ENCODE measurements at places on chromosomes 12 and 14.

GRCh38 chr12:45728630-45729232, 775 bp upstream of the ARID2 start:
- DNase-seq, result peak; percentile 98

GRCh38 chr12:120015313-120015712, 26.3 kb downstream of the BICDL1 start:
- no peak for DNase-seq

DNA sequence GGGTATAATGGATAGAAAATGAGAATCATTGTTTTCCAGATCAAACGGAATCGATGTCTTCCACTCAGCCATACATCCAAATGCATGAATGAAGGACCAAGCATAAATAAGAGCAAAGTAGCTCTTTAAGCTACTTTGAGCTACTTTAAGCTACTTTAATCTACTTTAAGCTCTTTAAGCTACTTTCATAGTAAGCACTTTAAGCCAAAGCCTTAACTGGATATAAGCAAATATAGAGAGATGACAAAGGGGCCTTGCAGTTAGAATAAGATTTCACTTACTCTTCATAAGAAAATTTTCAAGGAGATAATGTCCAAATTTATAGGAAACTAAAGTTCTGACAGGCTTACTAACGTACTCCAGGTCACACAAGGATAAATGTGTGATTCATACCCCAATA, 355.6 kb upstream of the KITLG start:
- DNase-seq, result no peak

GRCh38 chr12:121383601-121384021, 16.3 kb upstream of the RNF34 start:
- no peak for DNase-seq

GRCh38 chr12:49878021-49878420, 25.7 kb downstream of the FAIM2 start:
- DNase-seq, result no peak

DNA sequence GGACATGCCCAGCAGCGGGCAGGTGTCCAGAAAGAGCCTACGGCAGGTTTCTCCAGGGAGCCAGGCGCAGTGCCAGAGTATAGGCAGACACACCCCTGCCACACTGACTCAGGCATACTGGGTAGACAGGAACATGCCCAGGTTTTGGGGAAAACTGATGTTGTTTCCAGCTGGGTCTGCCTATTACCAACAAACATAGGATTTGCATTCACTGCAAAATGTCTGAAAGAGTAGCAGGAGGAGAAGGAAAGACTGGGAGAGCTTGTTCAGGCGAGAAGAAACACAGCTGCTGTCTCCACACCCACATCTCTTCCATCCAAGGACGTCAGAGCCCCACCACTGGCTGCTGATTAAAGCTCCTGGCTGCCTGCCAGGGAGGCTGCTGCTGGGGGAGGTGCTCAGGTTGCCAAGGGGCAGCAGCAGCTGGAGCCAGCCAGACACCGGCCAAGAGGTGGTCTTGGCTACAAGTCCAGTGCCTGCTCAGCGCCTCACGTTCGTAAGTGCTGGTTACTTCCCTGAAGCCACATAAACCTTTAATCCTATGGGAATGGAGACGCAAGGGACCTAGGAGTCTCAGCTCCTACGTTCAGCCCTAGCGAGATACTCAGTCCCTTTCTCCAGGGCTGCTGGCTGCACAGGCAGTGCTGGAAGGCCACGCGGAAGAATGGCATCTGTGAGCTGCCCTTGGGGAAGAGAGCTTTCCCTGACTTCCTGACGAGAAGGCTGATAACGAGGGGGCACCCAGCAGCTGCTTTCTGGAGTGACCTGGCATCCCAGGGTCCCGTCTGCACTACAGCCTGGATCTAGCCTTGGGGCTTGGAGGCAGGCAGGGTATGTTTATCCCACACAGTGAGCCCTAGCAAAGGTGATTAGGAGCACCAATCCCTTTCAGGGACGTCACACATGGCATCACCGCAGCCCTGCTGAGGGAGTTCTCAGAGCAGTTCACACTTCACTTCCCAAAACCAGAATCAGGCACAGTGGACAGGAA, 58.1 kb downstream of the PLEKHG3 start:
- DNase-seq, result peak; percentile 80

DNA sequence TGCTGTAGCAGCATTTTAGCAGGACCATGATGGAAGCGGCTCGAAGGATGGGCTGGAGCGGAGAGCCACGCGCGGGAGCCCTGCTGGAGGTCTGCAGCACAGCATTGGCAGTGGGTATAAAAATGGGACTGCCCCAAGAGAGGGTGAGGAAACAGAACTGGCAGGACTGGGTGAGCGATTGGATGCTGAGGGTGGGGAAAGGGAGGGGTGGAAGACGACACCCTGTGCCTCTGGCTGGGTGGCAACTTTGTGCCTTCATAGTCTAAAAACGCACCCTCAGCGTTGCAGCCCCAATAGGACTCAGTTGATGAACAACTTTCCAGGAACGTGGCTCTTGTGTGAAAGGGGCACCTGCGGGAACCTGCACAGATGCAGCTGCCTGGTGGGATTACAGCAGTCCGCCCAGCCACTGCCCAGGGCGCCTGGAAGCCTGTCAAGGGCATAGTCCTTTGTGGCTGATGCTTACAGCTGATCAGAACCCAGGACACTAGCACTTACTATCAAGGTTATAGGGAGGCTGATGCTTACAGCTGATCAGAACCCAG, 73.0 kb downstream of the NINJ2 start:
- DNase-seq, result no peak

GRCh38 chr12:57086493-57087009, 2.4 kb upstream of the NAB2 start:
- peak; percentile 67 for DNase-seq

- DNase-seq, result peak; percentile 40
Observed at GRCh38 chr14:72291908-72292688, 359.9 kb downstream of the RGS6 start.

- peak; percentile 72 for DNase-seq
Observed at GRCh38 chr12:107400686-107401447, 284.7 kb upstream of the PWP1 start.

DNA sequence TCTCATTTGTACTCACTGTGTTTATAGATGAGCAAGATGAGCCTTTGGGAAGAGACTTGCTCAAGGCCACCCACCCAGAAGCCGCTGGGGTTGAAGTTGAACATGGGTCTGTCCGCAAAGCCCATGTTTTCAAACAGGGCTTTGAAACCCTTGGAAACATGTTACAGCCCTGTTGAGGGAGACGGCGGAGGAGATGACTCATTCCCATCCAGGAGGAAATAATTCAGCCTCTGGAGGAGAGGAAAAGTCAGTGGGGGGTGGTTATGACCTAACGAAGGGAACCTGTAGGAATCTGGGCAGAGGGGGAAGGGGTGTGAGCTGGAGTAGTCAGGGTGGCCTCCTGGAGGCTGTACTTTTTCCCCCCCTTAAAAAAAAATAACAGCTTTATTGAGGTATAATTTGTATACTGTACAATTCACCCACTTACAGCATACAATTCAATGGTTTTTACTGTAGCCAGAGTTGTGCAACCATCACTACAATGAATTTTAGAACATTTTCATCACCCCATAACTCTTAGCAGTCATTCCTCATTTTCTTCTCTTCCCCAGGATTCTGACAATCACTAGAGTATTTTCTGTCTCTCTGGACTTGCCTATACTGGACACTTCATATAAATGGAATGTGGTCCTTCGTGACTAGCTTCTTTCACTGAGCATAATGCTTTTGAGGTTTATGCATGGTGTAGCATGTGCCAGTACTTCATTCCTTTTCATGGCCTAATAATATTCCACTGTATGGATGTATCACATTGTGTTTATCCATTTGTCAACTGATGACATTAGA, 1.9 kb upstream of the RIN3 start:
- peak; percentile 98 for DNase-seq

DNA sequence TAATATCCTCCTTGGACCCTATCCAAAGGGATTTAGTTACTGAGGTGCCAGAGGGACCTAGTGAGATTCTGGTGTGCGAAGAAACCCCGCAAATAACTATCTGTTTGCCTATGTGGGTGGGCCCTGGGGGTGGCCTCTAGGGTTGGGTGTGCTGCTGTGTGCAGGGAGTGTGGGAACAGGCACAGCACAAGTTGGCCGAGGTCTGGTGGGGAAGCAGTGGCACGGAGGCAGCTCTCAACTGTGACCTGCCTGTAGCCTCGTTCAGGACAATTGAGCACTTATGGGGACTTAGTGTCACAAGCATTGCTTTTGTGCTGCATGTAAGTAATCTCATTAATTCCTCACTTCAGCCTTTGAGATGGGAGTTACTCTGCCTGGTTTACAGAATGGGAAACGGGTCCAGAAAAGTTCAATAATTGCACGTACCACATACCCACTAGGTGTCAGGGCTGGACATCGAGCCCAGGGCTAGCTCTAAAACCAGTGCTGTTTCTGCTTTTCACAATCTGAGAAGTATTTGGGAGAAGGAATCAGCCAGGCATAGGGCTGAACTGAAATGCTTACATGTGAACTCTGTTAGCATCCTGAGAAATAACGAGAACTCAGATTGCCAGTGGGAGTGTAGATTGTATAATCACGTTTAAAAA, 58.8 kb downstream of the TECPR2 start:
- DNase-seq, result no peak

DNA sequence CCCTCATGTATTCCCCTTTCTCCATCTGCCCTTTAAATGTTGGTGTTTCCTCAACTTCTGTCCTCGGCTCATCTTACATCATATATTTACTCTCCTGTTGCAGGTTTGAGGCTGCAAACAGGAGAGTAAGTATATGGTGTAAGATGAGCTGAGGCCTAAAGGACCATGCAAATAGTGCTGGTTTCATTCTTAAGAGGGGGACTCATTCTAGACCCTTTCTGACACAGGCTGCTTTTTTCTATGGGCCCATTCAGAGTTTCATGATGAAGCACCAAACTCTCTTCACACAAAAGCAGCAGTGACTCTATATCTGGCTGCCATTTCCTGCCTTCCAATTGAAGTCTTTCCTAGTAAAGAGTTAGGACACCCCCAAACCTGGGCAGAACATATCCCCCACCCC, 218.5 kb downstream of the PHLDA1 start:
- DNase-seq, result no peak

GRCh38 chr12:50066402-50066801, 9.0 kb downstream of the ASIC1 start:
- DNase-seq, result peak; percentile 92

DNA sequence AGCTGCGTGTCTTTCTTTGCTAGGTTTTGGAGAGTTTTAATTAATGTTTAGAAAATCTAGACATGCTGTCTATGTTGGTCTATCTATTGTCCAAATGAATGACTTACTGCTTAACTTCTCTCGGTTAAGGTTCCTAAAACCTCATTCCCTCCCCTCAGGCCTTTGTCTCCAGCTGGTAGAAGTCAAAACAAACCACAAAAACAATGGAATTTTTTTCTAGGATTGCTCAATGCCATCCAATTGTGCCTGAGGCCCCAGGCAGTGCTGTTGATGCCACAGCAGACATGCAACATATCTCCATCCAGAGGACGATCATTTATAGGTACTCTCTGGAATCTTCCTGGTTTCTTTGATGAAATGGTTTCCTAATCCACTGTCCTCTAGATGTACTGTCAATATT, 448.2 kb upstream of the TBX3 start:
- DNase-seq, result peak; percentile 82

DNA sequence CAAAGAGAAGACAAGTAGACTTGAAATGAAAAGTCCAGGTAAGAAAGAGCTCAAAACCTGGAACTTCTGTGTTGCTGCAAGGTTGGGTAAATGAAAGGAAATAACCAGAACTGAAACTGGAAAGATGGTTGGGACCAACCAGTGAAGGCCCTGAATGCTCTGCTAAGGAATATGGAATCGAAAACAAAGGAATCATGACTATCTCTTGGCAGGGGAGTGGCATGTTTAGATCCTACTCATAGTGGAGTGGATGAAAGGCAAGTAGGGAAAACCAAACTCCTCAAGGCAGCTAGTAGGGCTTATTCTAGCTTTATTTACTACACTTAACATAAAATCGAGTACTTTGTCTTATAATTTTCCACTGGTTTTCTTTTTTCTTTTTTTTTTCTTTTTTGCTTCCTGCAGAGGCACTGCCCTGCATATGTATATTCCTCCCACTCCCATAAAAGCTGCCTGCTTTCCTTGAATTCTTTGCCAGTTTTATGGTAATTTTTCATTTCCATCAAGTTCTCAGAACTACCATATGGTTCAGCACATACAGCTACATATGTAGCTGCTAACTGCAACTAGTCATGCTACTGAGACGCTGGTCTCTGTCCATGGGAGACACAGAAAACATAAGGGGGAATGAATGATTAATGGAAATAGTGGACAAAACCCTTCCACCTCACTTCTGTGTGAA, 247.1 kb upstream of the TMTC1 start:
- no peak for DNase-seq

DNA sequence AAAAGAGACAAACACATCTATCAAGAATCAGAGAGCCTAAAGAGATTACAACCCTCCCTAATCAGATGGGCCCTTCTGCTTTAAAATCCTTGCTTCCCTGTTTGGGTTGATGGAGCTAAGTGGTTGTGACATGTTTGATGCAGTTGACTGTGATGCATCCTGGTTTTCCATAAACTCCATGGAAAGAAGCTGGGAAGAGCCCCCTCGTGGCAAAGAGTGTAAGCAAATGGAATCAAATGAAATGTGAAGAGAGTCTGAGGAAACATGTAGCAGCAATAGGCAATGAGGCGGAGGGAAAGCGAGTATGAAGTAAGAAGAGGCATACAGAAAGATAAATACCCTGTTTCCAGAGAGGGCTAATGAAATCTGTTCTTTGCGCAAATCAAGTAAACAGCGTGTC, 70.4 kb upstream of the SLCO1C1 start:
- peak; percentile 22 for DNase-seq

DNA sequence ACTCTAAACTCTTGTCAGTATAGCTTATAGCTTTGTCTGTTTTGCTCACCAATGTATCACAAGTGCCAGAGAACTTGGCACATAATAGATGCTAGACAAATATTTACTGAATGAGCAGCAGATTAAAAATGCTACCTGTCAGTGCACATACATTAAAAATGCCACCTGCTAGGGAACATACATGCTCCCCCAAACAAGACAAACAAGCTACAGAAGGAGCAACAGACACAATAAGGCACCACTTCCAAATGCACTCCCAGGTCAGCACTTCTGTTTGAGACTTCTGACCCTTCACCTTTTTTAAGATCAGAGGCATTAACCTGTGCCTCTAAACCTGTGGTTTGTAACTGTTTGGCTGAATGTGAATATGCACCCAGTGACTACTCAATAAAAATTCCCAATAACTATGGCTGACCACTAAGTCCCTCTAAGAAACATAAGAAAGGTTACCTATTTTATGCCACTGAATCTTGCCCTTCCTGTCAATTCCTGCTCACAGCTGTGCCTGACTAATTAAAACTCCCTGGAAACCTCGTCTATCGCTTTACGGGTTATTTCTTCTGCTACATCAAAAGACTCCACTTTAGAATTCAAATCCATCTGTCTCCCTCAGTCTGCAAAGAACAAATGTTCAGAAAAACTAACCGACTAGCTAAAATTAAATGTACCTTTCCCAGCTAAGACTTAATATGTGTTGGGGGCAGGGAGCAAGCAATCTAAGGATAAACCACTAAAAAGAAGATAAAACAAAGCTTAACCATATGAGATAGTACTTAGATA, 41.0 kb downstream of the HECTD4 start:
- no peak for DNase-seq

DNA sequence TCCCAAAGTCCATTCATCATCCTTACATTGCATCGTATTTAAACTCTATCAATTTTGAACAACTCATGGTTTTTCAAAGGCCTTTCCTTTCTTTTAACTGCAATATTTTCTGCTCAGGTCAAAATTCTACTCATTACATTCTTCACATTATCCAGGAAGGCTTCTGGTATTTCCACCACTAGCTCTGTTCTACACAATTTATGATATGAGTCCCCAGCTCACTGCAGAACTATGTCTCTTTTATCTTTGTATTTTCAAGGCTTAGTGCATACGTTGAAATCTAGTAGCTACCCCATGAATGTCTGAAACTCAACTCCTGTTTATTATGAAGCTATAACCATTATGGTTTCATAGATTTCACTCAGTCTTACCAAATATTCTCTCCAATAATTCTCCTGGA, 282.9 kb downstream of the DUSP6 start:
- no peak for DNase-seq
